Right cardiac atrium (tissue), 5 donors: ENCODE measurements at places on chromosomes 3 and 15.
A peak's percentile ranks its signal among the peaks of the same experiment; 100 is the strongest.

GRCh38 chr3:51830345-51830744 lies 31.1 kb upstream of the IQCF2 start:
- no peak for DNase-seq

DNA sequence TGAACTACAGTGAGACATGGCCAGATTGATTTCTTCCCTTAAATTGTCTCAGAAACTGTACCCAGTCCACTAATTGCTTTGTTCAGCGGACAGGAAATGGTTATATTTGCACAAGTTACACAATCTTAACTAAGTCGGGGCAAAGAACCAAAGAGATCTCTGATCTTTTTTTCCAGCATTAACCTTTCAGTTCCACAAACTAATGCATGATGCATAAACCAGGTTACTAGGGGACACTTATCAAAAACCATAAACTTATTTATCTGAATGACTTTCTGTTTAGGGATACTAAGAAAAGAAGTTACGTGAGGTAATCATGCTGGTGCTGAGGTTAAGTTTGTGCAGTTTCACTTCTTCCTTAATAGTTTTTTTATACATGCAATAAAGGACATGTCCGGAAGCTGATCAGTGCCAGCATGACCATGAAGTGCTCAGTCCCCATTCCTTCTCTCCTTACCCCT lies 22.4 kb downstream of the FNDC3B start:
- DNase-seq, result no peak

DNA sequence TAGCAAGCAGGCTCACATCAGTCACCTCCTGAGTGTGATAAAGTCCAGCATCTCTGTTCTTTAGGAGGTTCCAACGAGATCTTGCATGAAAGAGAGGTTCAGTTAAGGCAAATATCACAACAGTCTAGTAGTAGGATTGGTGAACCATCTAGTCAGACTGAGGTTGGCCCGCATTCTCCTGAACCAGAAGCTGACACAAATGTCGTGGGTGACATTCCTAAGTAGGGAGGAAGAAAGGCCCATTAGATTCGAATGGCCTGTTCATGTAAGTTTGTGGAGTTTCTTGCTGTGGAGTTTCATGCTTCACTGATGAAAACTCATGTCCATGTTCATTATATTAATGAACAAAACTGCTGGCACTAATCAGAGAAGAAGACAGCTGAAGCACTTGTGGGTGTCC lies 66.7 kb upstream of the XCR1 start:
- no peak for DNase-seq

GRCh38 chr3:56351537-56351936 lies 116.7 kb downstream of the ERC2 start:
- DNase-seq, result no peak

- DNase-seq, result no peak
These were observed 14.9 kb downstream of the GRAMD2A start for GRCh38 chr15:72182673-72183072.

DNA sequence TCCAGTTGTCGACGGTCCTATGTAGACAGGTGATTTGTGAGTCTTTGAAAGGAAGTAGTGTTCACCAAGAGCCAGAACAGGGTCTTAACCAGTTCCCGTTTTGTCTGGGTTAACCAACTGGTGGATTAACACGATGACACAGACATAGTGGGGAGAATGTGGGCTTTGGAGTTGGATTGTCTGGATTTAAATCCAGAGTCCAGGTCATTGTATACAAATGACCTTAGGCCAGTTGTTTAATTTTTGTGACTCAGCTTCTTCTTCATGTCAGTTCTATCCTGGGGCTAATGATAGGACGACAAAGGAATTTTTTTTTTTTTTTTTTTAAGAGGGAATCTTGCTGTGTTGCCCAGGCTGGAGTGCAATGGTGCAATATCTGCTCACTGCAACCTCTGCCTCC lies 126.7 kb downstream of the LPP start:
- DNase-seq, result no peak

GRCh38 chr3:196518966-196519717 lies 4.0 kb upstream of the SMCO1 start:
- DNase-seq, result peak; percentile 74

DNA sequence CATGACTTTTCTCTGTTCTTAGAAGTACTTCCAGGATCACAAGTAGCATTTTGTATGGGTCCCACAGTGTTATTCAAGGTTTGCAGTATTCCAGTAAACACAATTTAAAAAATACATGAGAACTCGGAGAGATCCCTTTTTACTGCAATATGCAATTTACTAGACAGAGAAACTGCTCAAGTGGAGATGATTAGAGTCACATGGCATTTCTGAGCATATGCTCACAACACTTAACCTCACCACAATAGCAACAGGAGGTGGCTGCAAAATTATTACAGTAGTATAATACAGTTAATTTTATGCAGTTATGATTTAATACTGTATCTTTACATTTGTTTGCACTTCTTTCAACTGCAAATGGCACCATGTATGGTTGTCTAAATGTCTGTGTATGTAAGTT lies 87.5 kb downstream of the PIK3CB start:
- DNase-seq, result no peak

DNA sequence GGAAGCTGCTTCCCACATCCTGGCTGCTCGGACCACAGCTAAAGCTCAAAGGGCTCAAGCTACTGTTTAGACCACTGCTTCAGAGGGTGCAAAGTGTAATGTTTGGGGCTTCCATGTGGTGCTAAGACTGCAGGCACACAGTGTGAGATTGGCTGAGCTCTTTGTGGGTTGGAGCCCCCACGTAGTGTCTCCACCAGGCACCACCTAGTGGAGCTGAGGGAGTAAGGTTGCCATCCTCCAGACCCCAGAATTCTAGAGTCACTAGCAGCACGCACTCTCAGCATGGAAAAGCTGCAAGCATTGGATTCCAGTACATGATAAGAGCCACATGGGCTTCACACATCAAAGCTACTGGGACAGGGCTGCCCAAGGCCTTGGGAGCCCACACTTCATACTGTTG lies 9.3 kb downstream of the MKRN3 start:
- no peak for DNase-seq

- DNase-seq, result no peak
These were observed 770.6 kb upstream of the CFAP20DC start for GRCh38 chr3:59820352-59820934.

GRCh38 chr3:31890742-31891469 lies 90.2 kb downstream of the OSBPL10 start:
- DNase-seq, result no peak

DNA sequence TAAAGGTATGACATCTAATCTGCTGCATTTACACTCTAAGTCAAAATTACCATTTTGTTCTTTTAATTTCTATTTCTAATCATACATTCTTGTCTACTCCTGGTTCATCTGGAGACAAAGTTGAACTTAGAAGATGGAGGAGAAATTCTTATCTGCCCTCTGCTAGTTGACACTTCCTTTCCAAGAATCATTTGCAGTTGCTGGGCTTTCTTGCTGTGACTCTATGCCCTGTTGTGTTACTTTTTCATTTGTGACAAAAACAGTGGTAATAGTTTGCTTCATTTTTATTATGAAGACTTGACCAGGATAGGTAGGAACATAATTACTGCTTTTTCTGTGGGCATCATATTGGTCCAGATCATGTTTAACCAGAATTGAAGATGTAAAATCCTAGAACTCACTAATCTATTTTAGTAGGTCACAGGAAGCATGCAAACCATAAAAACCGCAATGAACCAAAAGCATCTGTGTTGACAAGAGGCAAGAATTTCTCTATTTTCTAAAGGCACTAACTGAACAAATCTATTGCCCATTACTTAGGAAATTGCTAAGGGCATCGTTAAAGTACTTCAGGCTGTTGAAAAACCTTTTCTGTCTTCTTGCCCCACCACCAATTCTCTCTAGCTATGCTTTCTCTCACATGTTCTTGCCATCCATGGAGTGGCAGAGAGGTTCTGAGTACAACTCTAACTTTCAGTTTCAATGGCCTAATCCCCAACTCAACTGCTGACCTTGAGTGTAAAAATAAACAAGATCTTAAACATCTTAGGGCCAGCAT lies 4.2 kb upstream of the CCR2 start:
- no peak for DNase-seq

DNA sequence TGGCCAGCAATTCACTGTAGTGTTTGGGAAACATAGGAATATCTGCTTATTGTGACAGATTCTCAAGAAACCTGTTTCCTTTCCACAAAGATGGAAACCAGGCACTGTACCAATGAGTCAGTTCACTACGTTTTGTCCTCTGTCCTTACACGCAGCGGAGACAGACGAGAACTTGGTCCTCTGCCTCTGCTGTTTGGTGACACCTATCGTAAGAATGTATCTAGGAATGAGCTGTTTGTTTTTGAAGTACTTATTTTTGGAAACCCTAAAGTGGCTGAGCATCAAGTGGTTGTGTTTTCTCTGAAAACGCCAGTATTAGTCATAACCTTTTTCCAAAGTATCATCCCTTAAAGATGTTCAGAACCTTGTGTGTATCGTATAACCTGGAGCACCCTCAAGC lies 93.0 kb downstream of the PGPEP1L start:
- no peak for DNase-seq

DNA sequence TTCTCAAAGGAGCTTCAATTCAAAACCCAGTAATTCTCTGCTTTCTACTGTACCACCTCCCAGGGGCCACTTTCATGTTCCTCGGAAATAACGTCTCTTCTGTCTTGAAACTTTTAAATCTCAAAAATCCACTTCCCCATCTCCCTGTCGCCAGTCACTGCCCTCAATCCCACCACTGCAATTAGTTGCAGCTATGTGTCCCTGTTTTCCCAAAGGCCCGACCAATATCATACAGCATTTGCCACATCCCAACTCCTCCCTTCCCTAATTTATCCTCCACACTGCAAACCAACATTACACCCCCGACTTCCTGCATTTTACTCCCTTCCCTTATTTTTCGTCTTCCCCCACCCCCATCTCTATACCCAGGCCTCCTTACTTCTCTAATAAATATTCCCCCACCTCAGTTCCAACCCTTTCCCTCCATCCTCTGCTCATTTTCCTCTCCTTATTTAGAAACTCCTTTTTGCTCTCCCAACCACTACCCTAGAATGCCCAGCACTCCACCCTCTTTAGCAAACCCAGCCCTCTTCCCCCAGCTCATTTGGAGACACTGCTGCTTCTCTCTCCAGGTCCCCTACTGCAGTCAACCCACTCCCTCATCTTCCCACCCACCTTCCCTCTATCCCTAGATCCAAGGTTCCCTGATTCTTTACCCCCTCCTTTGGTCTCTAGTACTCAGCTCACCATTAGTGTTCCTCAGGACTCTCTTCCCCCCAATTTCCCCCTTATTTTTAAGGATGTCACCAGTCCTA lies 1.1 kb downstream of the NPTN start:
- peak; percentile 48 for DNase-seq

DNA sequence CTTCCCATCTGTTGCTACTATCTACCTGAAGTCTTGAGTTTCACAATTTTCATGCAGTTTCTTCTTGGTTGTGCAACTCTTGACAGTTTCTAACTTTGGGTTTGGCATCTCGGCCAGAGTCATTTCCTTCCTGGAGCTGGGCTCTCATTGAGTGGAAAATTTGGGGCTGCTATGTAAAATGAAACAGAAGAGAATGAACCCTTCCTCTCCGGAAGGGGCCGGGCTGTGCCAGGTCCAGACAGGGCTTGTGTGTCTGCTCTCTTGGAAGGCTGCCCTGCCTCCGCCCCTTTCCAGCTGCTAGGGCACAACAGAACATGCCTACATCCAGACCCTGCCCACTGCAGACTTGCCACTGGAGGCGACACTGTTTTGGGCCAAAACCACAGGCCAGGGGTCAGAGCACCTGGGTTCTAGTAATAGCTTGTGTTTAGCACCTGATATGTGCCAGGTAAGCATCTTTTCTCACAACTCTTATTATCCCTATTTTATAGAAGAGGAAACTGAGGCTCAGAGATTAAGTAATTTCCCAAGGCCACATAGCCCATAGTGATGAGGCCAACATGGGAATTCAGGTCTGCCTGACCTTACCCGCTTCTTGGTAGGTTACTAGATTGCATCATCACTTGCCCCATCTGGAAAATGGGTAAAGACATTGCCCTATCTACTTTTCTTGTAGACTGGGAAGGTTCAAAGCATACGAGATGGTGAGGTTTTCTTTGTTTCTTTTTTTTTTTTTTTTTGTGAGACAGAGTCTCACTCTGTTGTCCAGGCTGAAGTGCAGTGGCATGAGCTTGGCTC lies 25.0 kb downstream of the IRAK2 start:
- DNase-seq, result peak; percentile 94

GRCh38 chr3:18419232-18419631 lies 5.9 kb downstream of the SATB1 start:
- no peak for DNase-seq

- DNase-seq, result no peak
These were observed 93.5 kb downstream of the CORO2B start for GRCh38 chr15:68672251-68672650.

- DNase-seq, result no peak
These were observed 31.4 kb downstream of the CMTM6 start for GRCh38 chr3:32471246-32471645.

DNA sequence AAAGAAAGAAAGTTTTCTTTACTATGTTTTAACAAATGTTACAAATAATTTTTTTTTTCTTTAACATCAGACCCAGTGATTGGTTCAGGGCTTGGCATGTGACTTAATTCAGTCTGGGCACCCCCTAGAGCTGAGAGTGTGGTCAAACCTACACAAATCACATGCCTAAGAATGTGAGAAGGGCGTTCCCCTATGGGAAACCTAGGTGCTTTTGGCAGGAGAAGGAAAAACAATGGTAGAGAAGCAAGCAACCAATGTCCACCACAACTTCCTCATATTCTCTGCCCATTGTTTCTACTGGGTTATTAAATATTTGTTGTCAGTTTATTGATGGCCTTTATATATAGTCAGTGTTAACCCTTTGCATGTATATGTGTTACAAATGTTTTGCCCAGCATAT lies 21.4 kb upstream of the PIAS1 start:
- no peak for DNase-seq

DNA sequence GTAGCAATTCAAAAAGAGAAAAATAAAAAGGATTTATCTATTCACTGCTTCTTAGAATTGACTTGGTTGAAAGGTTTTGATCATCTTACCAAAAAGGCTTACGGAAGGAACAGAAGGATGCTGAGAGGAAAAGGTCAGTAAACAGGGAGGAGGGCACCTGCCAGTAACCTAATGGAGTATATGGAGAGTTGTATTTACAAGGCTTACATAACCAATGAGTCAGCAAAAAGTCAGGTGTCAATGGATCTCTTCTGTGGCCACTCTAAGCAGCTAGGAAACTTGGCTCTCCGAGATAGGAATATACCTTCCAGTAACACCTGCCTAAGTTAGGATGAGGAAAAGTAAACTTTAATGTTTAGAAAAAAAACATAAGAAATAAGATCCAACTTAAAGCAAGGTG lies 80.5 kb upstream of the PLXND1 start:
- DNase-seq, result no peak

- peak; percentile 68 for DNase-seq
These were observed 835 bp downstream of the SEMA5B start for GRCh38 chr3:123026565-123027291.
